NCI-H510A treated with DMSO at 0.1 percent for 48 hours (cell line): ENCODE measurements at places on chromosomes 11 and 22.

DNA sequence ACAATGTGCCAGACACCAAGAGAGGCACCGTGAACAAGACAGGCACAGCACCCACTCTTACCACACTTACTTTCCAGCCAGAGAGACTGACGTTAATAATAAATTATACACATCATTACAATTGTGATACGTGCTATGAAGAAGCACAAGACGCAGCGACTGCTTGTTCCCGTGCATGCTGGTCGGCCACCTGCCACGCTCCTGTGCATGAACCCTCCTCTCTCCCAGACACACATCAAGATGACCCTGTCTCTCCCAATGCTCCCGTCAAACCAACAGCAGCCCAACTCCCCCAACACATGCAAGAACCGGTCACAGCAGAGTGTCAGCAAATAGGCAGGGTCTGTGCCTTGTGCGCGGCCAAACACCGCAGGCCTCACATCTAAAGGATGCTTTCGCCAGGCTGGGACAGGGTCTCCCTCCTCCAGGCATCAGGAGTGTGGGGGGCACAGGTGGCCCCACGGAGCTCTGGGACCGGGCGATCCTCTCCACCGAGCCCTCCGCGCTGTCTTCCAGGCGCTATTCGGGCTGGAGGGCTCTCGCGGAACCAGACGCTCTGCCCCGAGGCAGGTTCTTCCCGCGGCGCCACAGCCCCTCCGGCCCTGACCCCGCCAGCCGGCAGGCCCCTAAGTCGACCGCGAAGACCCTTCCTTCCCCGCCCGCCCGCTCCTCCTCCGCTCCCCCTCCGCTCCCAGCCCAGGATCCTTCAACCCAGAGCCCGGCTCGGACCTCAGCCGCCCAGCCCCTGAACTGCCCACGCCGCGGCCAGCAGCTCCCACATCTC lies 533 bp downstream of the SERGEF start:
- DNase-seq, result peak; percentile 8

- DNase-seq, result no peak
Measured at GRCh38 chr11:35162745-35163144, 23.8 kb downstream of the CD44 start.

DNA sequence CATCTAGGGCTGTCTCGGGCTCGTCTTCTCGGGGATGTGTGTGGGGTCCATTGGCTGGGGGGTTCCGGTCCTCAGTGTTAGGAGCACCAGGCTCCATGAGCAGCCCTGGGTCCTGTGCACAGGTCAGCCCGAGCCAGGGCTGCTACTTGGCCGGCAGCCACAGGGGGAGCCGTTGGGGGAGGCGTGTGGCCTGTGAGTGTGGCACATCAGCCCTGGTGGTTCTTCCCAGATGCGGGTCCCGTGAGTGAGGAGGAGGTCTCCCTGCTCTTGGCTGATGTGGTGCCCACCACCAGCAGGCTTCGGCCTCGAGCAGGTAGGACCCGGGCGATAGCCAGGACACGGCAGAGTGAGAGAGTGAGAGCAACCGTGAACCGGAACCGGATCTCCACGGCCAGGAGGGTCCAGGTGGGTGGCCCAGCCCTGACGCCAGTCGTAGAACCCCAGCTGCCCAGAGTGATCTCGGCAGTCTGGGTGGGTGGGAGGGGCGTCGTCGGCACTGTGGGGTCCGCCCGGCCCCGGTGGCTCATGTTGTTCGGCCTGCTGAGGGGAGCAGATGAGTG lies 18.5 kb downstream of the IRF7 start:
- DNase-seq, result no peak

- no peak for DNase-seq
Measured at GRCh38 chr11:36588099-36588498, 6.2 kb upstream of the IFTAP start.

DNA sequence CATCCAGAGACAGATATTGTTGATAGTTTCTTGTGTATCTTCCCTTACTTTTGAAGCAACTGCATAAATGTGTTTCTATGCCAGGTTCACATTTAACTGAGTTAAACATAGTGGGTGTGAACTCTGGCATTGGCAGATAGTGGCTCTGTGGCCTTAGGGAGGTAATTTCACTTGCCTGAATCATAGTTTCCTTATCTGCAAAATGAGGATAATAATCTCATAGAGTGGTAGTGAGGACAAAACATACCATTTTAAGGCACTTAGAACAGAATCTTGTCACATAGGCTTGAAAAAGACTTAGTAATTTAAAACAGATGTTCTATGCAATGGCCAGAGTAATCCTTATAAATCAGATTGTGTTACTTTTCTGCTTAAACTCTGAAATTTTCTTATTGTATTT lies 56.4 kb upstream of the SYN3 start:
- DNase-seq, result no peak

- no peak for DNase-seq
Measured at GRCh38 chr11:132997396-132997795, 534.9 kb downstream of the OPCML start.

GRCh38 chr22:39618996-39619530 lies 48.5 kb downstream of the CACNA1I start:
- no peak for DNase-seq

- DNase-seq, result peak; percentile 97
Measured at GRCh38 chr11:66051766-66052663, at the start of gene SF3B2. SF3B2 (plus strand) TSS chr11:66052364; CDS start chr11:66052385, 21 bp downstream.
